CD4-positive, alpha-beta T cell treated with Interleukin-4 for 1 hour (primary cell): ENCODE measurements at places on chromosomes 7 and 10.

GRCh38 chr10:27658788-27659187 is 86.8 kb downstream of the MKX start:
- DNase-seq, result no peak

DNA sequence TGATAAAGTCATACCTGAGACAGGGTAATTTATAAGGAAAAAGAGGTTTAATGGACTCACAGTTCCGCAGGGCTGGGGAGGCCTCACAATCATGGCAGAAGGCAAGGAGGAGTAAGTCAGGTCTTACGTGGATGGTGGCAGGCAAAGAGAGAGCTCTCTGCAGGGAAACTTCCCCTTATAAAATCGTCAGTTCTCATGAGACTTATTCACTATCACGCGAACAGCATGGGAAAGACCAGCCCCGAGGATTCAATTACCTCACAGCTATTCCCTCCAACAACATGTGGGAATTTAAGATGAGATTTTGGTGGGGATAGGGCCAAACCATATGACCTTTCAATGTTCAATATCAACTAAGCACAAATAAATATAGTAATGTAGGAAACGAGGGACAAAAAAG is 559.4 kb upstream of the KCND2 start:
- no peak for DNase-seq

- no peak for DNase-seq
Observed at GRCh38 chr10:84063440-84063839, 75.9 kb upstream of the GHITM start.

GRCh38 chr10:1944487-1944886 is 207.2 kb upstream of the ADARB2 start:
- no peak for DNase-seq

DNA sequence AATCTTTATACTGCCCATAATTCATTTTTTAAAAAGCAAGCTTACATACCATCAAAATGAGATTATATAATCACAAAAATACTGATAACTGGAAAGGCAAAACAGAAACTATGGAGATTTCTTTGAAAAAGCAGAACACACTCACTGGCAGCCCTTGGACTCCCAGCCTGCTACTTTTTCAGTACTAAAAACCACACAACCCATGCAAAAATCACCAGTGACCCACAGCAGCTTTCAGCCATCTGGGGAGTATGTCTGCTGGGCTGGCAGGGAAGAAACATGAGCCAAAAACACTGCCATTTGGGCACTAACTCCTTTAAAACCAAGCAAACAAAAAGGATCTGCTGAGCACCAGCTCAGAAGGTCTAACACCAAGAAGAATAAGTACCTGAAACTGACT is 80.0 kb upstream of the DDC start:
- no peak for DNase-seq

DNA sequence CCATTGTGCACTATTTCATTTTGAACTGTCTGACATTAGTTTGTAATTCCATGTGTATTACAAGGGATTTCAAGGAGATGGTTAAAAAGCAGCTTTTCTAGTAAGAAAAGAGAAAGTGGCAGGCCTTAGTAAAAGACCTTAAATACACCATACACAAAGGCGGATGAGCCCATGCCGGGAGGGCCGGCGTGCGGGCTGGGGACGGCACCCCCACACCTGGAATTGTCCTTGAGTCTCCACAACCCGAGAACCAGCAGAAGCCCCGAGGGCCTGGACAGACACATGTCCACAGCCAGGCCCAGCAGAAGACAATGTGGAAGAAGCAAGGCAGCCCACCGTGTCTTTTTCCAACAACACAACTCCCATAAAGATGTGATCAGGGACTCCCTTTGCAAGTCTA is 123.7 kb upstream of the TCERG1L start:
- no peak for DNase-seq
